Activated CD8-positive, alpha-beta memory T cell treated with anti-CD3 and anti-CD28 coated beads for 4 hours (primary cell): ENCODE measurements at places on chromosomes 5 and 9.

DNA sequence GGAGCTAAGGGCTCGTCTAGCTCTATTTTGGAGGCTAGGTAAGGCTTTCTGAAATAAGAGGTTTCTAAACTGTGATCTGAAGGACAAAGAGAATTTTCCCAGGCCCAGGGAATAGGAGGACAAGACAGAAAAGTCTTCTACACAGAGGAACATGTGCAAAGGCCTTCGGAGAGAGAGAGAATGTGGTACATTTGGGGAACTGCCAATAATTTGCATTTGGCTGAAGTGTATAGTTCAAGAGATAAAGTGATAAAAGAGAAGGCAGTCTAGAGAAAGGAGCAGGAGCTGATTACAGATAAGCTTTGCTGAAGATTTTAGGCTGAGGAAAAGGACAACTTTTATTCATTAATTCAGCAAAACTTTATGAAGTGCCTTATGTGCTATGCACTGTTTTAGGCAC, 214.4 kb upstream of the ELL2 start:
- no peak for DNase-seq

DNA sequence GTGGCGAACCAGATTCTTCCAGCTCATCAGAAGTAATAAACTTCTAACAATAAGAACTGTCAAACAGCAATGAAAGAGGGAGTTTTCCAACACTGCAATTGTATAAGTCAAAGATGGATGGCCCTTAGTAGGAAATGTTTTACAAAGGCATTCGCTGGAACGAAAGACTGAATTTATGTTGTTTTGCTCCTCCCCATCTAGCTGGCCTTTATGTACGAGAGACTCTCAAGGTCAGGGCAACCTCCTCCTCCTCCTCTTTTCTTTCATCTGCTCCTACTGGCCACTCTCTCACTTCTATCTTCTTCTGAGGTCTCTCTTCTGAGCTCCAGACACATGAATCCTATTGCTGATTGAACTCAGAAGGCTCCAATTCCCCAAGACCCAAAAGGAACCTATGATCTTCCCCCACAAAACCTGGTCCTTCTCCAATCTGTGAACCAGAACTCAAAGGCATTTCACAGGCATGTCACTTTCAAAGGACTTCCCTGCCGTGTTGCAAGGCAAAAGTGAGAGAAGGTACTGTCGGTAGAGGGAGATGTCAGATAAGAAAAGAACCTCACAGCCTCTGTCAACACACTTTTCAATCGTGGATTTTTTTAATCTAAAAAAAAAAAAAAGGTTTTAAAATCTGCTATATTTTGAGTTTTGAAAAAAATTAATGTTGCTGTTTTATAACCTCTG, 28.5 kb upstream of the PUM3 start:
- DNase-seq = no peak

GRCh38 chr9:77898864-77899263, 132.7 kb downstream of the GNAQ start:
- DNase-seq = no peak

DNA sequence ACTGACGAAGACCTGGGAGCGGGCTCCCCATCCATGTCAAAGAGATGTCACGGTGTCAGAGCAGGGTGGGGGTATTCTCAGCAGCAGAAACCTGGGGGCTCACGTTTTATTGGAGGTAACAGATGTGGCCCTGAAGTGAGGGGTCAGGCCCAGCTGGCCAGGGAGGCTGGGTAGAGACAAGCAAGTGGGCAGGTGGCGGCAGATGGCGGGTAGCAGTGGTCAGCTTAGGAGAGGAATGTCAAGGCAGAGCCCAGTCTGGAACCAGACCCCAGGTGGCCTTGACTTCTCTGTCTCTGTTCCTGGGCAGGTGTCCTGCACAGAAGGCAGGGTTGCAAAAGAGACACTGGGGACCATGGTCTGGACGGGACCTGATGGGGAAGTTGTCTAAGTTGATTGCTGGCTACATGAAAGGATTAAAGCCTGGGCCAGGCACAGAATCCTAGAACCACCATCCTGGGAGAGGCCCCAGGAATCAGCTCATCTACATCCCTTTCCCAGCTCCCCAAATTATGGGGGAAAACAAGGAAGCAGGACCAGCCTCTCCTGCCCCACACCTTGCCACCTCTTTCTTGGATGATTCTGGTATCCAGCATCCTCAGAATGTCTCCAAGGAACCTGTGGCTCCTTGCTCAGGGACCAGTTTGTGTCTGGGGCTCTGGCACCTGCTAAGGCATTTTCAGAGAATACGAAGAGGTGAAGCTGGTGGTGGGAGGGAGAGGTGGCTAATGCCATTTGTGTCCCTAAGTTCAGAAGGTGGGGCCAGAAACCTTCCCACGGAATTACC, 72.5 kb downstream of the AMBP start:
- no peak for DNase-seq

DNA sequence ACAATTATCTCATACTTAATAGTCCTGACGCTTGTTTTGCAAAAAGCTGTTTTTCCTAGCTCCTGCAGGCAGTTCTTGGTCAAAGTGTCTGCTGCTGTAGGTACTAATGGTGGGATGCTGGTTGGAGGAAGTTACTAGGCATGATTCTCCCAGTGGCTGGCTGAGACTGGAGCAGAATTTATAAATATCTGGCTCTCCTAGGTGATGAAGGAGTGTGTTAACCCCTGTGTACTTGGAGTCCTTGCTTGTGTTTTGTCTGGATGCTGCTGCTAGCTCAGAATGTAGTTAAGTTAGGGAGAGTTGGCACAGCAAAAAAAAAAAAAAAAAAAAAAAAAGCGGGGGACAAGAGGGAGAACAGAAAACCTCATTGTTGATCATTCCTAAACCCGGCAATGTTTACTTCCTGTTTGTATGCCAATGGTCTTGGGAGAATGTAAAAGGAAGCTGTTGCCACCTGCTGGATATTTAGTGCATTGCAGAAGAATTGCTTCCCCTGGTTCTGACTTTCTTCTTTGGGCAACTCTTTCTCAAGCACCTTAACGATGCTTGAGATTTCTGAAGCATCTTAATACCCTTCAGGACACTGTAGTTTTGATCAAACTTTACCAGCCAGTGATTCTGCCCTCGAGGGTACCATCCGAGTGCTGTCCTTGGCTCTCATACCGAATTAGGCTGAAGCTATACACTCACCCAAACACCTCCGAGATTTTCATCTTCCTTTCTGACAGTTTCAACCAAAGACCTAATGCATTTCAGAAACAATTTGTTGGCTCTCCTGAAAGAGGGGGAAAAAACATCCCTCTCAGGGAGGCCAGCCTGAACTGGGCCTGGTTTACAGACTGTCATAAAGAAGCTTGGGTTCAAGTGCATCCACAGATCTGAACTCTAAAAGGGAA, 71.7 kb upstream of the WWC1 start:
- no peak for DNase-seq

GRCh38 chr5:158979749-158980521, 119.8 kb downstream of the EBF1 start:
- DNase-seq = no peak

GRCh38 chr9:21902136-21902535, 92.1 kb downstream of the CDKN2A start:
- DNase-seq = no peak

DNA sequence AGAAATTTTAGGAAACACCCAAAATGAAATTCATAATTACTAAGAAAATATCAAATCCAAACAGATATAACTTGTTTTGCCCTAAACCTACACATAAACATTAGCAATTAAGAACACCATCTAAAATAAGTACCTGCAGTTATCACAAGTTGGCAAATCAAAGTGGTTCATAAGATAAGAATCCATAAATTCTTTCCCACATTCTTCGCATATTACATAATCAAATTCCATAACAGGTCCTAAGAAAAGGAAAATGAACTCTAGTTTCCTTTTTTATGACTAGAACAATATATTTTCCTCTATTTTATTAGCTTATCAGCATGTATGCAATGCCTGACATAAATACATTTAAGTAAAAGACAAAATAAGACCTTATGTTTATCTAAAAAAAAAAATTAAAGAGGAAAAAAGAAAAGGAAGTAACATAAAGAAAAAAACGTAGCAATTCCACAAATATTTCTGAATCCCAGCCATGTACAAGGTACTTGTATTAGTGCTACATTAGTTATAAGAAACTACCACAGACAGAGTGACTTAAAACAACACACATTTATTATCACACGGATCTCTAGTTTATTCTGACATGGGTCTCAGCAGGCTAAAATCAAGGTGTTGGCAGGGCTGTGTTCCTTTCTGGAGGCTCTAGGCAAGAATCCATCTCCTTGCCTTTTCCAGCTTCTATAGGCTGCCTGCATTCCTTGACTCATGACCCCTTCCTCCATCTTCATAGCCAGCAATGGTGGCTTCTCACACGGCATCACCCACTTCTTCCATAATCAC, 7.5 kb downstream of the XPA start:
- DNase-seq = no peak

DNA sequence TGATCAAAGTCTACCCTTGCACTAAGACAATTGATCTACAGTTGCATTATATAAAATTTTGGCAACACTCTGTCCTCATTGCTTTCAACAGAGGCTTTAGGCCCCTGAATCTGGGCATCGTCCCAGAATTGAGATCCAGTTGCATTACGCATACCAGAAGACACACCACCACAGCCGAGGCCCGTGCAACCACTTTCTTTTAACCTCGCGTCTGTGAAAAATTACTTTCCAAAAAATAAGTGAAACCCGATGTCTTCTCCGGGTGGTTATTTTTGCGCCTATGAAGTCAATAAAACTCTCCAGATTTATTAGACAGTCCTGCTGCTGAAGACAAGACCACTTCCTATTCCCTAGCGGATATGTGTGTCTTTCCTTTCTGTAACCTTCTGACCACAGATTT, 52.1 kb upstream of the NFIB start:
- DNase-seq = no peak

GRCh38 chr5:54443270-54443669, 12.2 kb upstream of the HSPB3 start:
- DNase-seq = no peak

- no peak for DNase-seq
Measured at GRCh38 chr9:114404531-114404930, 16.7 kb upstream of the AKNA start.

DNA sequence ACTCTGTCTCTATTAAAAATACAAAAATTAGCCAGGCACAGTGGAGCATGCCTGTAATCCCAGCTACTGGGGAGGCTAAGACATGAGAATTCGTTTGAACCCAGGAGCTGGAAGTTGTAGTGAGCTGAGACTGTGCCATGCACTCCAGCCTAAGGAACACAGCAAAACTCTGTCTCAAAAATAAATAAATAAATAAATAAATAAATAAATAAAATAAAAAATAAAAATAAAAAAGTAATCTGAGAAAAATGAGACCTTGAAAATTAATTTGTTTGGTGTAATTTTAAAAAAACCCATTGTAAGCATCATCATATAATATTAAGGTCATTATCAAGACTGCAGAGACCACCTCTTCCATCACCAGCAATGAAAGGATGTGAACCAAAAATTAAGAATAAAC, 997.1 kb downstream of the CDH18 start:
- DNase-seq = no peak

DNA sequence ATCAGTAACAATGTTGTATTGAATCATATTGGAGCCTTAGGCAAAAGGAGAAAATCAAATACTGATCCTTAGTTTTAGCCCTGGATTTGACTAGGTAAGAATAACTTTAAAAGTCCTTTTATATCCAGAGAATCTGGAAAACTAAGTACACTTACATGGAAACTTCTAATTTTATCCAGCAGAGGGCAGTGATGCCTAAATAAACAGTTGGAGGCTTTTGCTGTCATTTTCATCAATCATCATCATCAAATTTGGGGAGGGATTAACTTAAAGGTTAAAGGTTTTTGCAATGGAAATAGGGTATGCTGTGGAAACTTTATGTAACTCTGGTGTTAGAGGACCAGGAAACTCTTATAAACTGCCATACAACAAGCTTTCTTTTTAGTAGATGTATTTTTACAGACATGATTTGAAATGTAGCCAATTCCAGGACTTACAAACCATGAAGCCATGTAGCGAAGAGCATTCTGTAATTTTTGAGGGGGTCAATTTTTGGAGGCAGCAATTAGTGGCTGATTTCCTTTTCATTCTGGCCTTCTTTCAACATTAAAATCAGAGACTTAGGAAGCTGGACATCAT, 112.7 kb downstream of the OSTF1 start:
- DNase-seq = no peak

DNA sequence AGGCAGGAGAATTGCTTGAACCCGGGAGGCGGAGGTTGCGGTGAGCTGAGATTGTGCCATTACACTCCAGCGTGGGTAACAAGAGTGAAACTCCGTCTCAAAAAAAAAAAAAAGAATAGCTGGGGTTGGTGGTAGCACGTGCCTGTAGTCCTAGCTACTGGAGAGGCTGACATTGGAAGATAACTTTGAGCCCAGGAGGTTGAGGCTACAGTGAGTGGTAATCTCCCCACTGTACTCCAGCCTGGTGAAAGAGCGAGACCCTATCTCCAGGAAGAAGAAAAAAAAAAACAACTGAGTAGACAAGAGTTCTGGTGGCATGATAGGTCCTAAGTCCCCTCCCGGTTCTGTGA, 26.3 kb downstream of the GOLGA2 start:
- no peak for DNase-seq

GRCh38 chr9:11016081-11016480, 403.3 kb upstream of the PTPRD start:
- DNase-seq = no peak

DNA sequence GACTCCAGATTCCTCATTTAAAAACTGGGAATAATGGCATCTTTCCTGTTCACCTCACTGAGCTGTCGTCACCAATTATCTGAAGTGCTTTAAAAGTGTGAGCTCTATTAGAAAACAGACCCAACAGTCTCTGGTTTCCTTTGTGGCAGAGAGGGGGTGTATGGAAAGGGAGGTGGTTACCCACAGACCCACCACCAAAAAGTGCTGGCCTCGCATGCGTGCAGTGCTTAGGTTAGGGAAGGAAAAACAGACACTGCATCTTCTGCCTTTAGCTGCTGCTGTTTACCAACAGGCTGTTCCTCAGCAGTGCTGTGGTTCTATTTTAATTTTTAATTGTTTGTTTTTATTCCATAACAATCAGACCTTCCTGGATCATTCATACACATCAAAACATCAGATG, 249.6 kb downstream of the PIK3R1 start:
- DNase-seq = no peak

- no peak for DNase-seq
Measured at GRCh38 chr9:100088202-100088601, 10.6 kb downstream of the ERP44 start.

- no peak for DNase-seq
Measured at GRCh38 chr5:76329346-76329745, 73.7 kb upstream of the IQGAP2 start.

- DNase-seq = no peak
Measured at GRCh38 chr5:102625928-102626327, 127.1 kb upstream of the SLCO6A1 start.

GRCh38 chr5:37174928-37175327, 74.2 kb downstream of the CPLANE1 start:
- DNase-seq = no peak

DNA sequence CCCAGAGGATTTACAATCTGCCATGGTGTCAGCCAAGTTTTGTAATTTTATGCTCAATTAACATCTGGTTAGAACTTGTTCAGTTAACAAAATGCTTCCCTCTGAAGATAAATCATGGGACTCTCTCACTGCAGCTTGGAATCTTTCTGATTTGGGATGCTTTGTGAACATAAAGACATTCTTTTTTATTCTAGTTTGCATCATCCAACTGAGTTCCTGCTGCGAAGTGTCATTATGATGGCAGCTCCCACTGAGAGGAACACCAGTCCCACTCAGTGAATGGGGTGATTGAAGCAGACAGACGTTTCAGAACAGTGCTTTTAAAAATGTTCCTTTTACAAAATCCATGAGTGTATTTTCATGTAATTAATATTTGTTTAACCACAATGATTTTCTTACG, 863.8 kb downstream of the TLE4 start:
- no peak for DNase-seq
